ENCODE measurements at places on chromosomes 13 and 19.

DNA sequence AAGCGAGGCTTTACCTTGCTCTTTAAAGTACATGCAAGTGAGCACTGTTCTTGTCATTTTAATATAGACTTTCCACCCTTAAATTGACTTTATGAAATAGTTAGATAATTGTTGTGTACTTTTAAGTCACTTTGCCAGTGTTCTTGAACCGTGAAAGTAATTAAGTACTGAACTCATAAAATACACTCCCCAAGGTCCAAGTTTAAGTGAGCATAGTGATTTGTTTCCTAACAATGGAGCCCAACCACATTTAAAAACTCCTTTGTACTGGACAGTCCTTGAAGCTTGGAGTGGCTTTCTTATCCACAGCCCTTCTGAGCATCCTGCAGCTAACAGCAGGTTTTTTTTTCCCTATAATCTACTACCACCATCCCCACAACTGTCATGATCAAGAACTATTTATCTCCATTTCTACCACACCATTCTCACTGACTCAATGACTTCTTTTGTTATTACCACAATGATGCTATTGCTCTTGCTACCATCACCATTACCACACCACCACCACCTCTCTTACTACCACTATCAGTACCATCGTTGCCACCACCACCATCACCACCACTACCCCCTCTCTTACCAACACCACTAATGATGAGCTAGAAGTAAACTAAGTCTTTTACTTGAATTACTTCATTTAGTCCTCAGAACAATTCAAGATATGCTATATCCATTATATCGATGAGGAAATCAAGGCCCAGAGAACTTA, 452.6 kb downstream of the DIAPH3 start:
- DNase-seq: no peak

DNA sequence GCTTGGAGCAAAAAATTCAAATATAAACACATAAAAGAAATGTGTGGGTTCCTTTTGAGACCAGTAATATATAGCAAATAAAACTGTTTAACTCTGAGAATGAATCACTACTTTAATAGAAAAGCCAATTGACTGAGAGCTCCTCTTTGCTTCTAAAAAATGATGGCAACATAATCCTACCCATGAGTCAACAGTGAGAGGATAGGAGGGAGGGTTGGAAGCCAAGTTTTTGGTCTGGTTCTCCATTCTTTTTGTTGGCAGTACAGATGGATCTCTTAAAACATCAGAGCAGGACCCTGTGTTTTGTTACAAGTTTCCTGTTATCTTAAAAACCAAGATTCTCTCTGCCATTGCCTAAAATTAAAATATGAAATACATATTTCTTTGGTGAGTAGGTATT, 50.0 kb upstream of the POSTN start:
- no peak for DNase-seq

DNA sequence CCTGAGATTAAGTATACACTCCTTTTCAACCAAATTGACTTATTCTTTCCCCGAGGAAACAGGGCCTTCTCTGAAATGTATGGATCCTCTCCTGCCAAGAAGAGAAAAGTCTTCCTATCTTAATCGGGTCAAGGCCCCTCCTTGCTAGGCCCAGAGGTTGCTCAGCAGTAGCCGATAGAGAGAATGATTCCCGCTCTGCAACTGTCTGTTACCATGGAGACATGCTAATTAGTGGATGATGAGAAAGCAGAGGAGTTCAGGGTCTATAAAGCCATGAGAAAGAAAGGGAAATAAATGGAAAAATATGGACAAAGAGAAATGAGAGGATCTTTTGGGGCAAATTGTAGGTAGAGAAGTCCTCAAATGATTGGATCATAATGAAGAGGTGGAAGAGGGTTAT, 103.5 kb downstream of the POU4F1 start:
- DNase-seq: no peak

- DNase-seq: no peak
Observed at GRCh38 chr13:66520511-66521355, 709.4 kb downstream of the PCDH9 start.

- no peak for DNase-seq
Observed at GRCh38 chr19:38904581-38905539, 5.1 kb downstream of the NFKBIB start.

GRCh38 chr13:110471156-110471832, 90.2 kb downstream of the RAB20 start:
- no peak for DNase-seq

DNA sequence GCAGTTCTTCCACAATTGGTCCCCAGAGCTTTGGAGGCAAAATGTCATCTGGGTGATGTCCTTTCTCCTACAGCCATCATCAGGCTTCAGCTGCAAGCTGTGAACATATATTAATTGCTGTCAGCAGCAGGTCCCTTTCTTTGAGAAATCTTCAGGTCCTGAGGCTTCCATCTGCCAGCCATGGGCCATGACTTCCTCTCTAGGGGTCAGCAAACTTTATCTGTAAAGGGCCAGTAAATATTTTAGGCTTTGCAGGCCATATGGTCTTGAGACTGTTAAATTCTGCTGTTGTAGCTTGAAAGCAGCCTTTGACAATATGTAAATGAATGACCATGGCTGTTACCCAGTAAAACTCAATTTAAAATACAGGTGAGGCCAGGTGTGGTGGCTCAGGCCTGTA, 27.1 kb downstream of the SERP2 start:
- DNase-seq: no peak

DNA sequence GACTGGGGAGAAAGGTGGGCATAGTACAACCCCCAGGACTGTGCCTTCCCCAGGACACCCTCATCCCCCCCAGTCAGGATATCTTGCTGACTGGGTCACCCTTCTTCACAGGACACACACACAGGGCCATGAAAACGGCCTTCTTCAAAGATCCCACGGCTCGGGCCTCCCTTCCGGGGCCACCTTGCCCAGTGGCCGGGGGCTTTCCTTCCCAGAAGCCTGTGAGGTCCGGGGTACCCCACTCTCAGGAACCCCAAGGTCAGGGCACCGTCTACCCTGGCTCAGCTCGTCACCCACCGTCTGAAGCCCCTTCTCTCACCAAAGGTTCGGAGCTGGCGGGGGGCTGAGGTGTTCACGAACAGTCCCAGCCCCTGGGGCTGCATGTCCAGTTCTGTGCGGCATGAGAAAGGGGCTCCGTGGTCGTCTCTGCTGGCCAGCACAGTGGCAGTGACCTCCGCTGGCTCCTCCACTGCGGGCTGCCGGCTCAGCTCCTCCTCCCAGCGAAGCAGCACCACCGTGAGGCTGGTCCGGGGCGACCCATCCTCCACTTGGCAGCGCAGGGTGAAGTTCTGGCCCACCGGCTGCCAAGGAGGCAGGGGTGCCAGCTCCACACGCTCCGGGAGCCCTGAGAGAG, 2.1 kb upstream of the RAVER1 start:
- DNase-seq: no peak

DNA sequence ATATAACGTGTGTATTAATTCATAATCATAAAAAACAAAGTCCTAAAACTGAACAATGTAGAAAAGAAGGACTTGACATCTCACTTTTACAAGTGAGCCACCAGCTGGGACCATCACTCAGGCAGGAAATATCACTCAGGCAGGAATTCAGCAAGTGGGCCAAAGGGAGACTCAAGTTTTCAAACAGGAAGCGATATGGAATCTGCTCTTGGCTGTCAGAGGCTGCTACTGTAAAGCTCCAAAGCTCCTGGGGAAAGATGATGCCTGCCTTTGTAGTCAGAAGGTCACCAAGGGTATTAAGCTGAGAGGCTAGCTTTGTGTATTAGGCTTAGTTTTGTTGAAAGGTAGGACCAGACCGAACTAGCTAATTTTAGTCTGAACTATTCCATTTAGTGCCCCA, 5.5 kb upstream of the AKAP11 start:
- DNase-seq: no peak

- no peak for DNase-seq
Observed at GRCh38 chr13:93771782-93772181, 545.2 kb downstream of the GPC6 start.

GRCh38 chr13:73850104-73850873, 283.9 kb downstream of the KLF12 start:
- no peak for DNase-seq

- no peak for DNase-seq
Observed at GRCh38 chr13:47081246-47081645, 184.4 kb upstream of the HTR2A start.

DNA sequence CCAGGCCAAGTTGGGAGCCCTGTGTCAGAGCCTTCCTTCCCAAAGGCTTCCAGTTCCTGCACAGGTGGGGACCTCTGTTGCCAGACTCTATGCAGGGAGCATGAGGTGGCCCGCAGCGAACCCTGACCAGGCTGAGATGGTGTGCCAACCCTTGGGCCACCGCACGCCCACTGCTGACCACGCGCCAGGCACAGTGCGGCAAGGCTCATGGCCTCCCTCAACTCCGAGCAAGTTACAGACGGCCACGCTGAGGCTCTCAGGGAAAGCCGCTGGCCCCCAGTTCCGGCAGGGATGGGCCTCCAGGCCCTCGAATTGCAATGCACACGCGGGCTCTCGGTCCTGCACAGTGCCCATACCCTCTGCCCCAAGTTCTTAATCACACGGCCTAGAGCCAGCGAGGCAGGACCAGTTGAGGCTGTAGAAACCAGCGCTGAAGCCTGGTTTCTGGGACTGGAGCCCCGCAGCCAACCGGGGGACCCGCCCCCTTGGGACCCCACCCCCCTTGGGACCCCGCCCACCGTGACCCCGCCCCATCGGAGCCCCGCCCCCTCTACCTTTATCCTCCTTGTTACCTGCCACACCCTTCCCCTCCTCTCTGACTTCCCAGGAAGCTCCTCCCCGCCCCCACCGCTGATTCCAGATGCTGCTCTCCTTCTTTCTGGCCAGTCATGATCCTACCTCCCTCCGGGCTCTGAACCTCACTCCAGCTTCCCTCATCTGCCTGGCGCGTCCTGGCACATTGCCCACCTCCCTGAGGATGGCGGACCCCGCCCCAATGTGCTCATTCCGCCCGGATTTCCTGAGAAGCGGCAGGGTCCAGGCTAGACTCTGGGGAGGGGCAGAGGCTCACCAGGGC, 6.0 kb downstream of the PEX11G start:
- no peak for DNase-seq

DNA sequence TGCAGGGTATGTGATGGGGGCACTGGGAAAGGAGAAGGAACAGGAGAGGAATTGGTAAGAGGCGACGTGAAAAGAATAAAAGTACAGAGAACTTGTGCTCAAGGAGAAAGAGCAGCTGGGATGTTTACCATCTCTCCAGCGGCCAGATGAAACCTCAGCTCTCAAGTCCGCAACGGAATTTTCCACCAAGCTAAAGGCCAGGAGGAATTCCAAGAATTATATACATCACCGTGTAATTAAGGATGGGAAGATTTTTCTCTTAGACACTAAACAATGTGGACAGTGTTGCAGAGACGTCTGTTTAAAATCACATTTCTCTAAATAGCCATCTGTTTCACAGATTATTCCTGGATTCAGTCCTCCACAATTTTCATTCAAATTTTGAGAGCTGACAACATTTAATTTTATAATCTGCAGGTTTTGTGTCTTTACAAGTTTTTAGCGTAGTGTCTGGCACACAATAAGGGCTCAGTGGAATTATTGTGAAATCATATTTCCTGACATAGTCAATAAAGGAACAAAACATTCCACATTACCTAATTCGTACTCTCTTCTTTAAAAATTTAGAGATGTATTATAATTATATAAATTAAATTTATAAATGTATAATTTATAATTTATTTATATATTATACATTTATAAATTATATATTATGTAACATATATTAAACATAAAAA, 23.0 kb upstream of the USP29 start:
- DNase-seq: no peak

DNA sequence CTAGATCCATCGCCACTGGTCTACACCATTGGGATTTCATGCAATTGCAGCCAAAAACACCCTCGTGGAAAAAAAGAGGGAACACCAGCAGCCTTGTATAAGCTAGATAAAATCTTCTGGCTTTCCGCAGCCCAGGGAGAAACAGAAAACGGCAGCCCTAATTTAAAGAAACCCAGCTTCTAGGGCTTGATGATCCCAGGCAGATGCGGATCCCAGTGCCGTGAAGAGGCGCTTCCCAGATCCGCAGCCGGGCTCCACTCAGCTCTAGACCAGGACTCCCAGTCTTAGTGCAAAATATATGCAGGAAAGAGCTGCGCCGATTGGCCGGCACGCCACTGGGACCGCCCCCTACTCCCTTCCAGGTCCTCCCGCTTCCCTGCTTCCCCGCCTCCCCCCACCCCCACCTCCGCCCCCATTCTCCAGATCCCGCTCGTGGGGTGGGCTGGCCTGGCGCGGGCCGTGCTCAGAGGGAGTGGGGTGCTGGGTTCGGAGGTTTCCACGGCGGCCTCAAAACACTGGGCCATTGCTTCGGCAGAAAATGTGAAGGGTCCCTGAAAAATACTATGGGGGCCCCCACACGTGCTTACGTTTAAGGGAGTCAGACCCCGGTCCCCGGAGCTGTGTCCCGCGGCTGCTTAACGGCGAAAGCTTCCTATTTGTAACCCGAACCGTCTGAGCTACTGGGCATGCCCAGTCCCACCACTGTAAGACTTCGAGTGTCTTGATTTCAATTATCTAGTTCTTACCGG, 63.1 kb downstream of the SERP2 start:
- no peak for DNase-seq

- DNase-seq: peak; percentile 89
Observed at GRCh38 chr19:11558881-11559828, at the start of gene ELOF1. Gene ELOF1, minus strand, starts transcription at chr19:11559230. Its CDS starts 4,883 bp downstream, at chr19:11554347.

GRCh38 chr13:75915066-75915465, 278.9 kb downstream of the LMO7 start:
- no peak for DNase-seq

DNA sequence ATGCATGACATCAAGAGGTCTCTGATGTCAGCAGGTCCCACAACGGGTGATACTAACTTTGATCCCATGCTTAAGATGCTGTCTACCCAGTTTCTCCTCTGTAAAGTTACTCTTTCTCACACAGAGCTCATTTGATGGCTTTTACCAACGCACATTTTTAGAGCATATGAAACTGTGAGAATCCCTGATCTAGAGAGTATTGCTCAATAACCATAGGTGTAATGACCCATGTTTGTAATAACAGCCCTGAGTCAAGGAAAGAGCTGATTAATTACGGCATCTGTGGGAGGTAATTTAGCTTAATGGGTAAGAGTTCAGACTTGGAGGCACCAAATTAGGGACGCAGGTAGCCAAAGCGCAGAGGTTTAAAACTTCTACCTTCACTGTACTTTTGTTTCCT, 18.0 kb upstream of the IZUMO2 start:
- DNase-seq: no peak

- no peak for DNase-seq
Observed at GRCh38 chr19:7674010-7675005, 2.6 kb upstream of the MCEMP1 start.

- DNase-seq: no peak
Observed at GRCh38 chr13:110993788-110994187, 78.9 kb upstream of the ANKRD10 start.

- no peak for DNase-seq
Observed at GRCh38 chr19:7292950-7293761, 1.1 kb downstream of the INSR start.

DNA sequence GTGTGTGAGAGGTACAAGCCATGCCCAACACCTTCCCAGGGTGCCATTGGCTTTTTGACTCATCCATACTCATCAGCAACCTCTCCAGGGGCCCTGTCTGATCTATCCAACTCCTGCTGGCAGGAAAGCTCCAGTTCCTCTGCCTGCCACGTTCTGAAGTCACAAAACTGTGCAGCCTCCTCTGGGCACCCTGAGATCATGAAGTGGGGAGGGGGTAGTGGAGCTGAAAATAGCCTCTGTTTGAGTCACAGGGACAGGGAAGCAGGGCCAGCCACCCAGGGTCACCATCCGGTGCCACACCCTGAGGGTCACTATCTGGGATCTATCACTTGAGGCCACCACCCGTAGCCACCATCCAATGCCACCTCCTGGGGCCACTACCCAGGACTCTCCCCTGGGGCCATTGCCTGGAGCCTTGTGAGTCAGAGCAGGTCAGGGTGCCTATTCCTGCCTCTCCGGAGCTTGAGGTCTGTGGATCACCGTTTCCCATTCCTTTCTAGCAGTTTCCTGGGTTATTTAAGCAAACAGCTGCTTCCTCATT, 172.1 kb downstream of the NUFIP1 start:
- DNase-seq: no peak
